ENCODE measurements at places on chromosomes 6 and 20.

DNA sequence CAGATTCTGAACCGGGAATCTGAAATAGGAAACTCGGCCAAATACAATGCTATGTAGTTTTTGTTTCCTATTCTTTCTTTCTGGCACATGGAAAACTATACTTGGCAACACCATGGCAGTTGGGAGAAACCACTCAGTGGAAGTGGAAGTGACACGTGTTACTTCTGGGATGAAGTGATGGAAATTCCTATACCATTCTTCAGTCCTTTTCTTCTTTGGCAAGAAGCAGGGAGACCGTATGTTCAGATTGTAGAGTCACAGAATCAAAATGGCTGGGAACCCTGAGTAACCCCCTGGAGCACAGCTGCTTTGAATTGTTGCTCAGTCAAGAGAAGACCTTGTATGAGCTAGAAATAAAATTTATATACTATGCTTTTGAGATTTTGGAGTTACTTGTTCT lies 18.8 kb upstream of the TINAG start:
- no peak for DNase-seq

DNA sequence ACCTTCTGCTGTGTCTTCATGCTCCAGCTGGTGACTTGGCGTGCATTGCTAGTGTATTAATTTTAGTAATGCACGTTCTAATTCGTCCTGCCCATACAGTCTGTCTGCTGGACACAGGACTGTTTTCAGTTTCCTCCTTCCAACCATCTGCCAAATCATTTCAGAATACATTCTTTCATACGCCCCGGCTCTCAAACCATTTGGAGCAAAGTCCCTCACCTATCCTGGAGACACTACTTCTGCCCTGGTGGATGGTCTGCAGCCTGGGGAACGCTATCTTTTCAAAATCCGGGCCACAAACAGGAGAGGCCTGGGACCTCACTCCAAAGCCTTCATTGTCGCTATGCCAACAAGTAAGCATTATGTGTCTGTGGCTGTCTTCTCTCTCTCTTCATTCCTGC lies 60.5 kb downstream of the FNDC1 start:
- no peak for DNase-seq

DNA sequence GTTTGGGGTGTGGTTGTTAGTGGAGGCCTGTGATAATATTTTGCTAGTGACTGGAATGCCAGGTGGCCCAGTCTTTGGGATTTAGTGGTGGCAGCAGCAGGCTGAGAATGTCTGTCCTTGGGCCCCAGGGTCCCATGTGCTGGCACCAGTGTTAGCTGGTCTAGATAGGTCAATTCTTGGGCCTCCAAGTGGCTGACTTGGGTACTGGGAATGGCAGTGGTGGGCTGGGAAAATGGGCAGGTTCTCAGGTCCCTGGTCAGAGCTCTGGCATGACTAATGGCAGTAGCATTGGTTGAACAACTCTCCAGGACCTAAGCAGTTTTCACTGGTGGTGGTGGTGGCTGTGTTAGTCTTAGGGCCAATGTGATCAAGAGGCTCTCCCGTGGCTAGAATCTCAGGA lies 50.3 kb downstream of the OLIG3 start:
- DNase-seq = no peak

- no peak for DNase-seq
These were observed 765.4 kb upstream of the MAP3K7 start for GRCh38 chr6:91352321-91352720.

- no peak for DNase-seq
These were observed 77.1 kb downstream of the TBC1D7 start for GRCh38 chr6:13251242-13251641.

- no peak for DNase-seq
These were observed 52.2 kb upstream of the EMILIN3 start for GRCh38 chr20:41418739-41419293.

DNA sequence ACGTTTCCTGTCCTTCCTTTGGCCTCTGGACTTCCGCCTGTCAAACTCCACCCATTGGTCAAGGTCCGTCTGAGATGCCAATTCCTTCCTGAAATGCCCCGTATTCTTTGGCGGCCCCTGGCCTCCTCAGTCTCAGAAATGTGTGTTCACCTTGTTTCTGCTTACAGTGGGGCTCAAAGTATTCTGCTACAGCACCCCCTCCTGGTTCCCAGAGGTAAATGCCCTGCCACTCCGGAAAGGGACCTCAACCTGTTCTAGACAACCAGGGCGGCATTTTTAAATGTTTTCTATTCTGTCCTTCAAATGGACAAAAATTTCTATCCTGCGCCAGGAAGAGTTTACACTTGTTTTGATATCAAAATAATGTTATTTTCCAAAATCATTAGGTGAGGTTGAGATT lies 12.1 kb upstream of the PAX1 start:
- no peak for DNase-seq

DNA sequence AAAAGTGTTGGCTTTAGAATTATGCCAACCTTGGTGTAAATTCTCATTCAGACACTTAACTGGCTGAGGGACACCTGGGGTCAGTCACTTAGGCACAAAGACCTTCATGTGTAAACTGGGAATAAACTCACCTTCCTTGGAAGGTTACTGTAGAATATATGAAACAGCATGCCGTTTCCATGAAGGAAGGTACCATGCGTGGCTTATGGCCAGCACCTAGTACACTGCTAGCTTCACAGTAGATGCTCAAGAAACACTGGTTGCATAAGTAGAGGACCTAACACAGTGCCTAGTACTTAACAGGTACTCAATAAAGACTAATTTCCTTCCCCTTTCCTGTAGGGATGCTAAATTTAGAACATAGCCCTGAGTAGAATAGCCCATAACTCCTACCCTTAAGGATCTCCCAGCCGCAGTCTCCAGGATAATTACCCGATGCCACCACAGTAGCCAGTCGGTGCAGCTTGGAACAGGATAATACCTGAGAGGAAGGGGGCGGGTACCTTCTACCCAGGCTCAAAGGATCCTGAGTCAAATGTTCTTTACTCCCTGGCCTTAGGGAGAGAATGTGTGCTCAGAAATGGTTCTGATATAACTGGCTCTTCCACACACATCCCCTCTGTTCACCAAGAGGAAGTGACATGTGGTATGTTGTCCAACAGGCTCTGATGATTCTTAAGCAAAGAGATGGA lies 3.6 kb downstream of the BCL2L1 start:
- no peak for DNase-seq

DNA sequence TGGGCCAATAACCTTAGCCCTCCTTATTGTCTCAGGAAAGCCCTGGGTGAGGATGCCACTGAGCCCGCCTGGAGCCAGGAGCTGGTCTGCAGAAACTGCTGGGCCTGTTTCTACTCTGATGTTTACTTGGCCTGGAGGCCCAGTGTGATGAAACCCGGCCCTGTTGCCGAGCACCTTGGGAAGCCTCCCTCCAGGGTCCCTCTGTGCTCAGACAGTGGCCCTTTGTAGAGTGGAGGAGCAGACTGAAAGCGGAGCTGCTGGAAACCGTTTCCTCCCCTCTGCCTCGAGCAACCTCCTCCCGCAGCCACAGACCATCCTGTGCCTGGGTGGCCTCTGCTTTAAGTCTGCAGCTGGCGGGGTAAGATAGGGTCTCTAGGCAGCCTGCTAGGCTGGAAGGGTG lies 84.1 kb upstream of the EPB41L1 start:
- no peak for DNase-seq

DNA sequence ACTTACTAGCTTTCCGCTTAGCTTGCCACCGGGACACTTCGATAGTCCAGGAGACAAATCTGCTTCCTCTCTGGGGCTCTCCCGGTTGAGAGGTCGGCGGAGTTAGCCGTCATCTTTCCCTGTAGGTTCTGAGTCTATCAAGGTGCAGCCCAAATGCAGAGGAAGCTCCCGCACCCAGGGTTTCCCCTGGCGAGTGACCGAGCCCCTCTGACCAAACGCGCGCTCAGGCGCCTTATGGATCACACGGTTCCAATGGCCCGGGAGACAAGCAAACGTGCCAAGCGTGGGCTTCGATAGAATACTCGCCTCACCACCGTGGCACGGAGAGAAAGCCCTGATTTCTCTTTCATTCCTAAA lies 15.8 kb upstream of the FOXC1 start:
- DNase-seq = no peak

- DNase-seq = peak; percentile 38
These were observed 100.6 kb downstream of the KCNB1 start for GRCh38 chr20:49381558-49382493.

DNA sequence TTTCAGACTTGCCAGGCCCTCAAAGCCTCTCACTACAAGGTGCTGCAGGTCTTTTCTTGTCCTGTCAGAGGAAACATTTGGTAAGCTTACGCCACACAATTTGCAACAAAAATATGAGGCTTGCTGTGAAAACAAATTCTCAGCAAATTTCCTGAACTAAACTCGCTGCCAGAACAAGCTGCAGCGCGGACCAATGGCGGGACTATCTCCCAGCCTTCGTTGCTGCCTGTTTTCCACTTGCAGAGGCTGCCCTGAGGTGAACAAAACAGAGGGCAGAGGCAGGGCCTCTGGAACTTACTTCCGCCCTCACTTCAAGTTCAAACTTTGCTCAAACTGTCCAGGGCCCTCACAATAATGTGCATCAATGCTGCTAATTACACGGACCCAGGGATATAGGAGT lies 12.4 kb downstream of the UQCC2 start:
- DNase-seq = no peak

DNA sequence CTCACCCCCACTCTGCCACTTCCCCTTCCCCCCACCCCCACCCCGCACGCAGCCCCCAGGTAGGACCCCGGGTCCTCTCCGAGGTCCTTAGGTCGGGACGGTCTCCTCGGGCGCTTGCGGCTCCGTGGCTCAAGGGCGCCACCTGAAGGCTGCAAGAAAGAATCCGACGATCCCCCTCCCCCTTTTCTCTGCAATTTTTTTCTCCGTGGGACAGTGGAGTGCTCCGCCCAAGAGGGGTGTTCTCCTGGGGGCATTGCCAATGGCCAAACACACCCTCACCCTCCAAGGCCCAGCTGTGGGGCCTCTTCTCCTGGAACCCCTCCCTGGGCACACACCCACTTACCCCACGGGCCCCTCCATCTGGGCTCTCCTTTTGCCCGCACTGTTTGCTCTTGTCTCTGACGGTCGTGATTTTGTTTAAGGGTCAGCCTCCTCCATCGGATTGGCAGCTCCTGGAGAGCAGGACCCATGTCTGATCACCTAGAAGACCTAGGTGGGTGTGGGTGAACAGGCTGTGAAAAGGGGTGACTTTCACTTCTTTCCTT lies 1.1 kb upstream of the TMEM74B start:
- peak; percentile 10 for DNase-seq

DNA sequence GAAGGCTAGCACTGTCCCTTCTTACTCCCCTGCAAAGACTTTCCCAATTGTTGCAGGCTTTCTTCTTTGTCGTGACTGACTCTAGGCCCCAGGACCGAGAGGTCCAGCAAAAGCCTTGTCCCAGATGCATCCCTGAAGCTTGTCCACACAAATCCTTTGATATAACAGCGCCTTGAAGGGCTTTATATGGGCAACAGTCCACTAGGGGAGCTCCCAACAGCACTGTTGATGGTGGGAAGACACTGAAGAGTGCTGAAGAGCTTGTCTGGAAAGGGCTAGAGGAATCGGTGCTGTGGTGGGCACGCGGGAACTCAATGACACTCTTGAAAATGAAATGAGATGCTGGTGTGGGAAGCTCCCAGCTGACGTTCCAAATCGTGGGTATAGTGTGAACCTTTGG lies 316.1 kb upstream of the CDH4 start:
- no peak for DNase-seq
